ENCODE measurements at places on chromosomes 3 and 15.

DNA sequence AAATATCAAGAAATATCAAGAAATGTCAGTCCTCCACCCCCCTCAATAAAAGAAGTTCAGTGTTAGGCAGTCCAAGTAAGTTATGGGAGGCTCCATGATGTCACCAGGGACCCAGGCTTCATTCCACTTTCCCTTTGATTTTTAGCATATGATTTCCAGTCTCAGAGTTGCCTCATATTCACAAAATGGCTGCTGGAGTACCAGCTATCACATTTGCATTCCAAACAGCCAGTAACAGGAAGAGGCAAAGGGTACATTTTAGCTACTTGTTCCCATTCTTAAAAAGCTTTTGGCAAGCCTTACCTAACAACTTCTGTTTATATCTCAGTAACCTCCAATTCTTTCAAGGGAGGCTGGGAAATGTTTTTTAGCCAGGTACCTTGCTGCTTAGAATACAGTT, 13.4 kb upstream of the KLF13 start:
- peak; percentile 1 for DNase-seq

DNA sequence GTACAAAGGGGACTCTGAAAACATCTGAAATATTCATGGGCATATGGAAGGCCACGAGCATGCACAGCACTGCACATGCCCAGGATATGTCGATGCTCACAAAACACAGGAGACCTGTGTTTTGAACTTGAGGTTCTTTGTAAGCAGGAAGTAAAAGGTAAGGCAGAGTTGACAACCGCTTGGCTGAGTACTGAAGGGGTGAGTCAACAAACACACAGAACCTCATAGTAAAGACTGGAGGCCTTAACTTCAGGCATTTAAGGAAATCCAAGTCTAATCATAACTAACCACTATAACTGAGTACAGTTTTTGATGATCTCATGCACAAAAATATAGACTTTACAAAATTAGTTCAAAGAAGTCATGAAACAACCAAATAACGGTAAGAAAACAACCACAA, 80.6 kb downstream of the MYO9A start:
- no peak for DNase-seq

GRCh38 chr15:66877477-66878271, 175.6 kb downstream of the SMAD6 start:
- DNase-seq: no peak

- DNase-seq: no peak
Measured at GRCh38 chr15:40053079-40053830, 14.3 kb upstream of the SRP14 start.

- DNase-seq: no peak
Measured at GRCh38 chr15:59522988-59523461, 85.0 kb downstream of the FAM81A start.

DNA sequence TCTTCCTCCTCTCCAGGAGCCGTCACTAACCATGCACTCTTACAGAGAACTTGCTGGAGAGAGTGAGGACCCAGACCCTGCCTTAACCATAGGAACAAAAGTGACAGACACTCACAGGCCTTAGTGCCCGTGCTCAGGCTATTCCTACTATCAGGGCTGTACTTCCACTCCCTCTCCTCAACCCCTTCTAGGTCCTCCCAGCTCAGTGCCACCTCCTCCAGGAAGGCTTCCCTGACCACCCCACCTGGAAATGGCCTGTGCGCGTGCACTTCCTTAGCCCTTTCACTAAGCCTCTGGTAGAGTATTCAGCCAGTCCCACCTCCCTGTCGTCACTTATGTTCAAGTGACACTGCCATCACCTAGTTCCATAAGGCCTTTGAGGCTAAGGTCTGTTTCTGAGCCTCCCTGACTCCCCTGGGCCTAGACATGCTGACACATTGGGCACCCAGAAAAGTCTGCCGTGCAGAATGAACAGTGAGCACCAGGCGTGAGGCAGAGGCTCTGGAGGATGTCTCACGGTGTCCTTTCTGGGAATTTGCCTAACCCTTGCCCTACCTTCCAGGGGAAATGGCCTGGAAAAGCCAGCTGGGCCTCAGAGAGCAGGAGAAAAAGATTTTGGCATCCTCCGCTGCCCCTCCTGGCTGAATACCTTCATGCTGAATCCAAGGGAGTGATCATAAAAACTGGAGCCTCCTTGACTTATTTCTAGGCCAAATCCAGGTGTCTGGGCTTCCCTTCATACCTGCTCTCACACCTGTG, 108.6 kb upstream of the SMAD3 start:
- DNase-seq: no peak

DNA sequence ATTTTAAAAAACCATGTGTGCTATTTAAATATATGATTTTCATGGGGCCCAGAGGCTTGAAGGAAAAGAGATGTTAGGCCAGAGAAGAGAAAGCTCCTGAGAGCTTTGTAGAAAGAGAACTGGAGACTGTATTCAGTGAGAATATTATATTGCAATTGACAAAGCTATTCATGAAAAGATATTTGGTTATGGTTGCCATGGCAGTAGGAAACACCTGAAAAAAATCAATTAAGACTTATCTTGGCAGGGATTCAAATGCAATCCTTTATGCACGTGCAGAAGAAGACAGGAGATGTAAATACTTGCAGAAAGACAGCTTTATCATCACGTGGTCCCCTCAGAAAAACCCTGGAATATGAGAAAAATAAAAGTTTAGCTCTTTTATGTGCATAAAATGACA, 636.0 kb upstream of the TBL1XR1 start:
- no peak for DNase-seq

DNA sequence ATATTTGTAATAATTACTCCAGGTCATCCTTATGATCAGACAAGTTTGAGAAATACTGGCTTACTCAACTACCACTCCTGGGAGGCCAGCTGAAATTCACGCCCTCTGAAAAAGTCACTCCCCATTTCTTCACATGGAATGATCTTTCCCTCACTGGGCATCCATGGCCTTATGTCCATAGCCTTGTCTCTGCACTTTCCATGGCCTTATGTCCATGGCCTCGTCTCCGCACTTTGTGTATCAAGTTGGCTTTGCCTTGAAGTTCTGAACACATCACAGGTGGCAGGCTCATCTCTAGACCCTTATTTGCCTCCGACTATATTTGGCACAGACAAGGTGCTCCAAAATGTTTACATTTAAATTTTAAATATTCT, 58.1 kb upstream of the HACD2 start:
- DNase-seq: no peak

DNA sequence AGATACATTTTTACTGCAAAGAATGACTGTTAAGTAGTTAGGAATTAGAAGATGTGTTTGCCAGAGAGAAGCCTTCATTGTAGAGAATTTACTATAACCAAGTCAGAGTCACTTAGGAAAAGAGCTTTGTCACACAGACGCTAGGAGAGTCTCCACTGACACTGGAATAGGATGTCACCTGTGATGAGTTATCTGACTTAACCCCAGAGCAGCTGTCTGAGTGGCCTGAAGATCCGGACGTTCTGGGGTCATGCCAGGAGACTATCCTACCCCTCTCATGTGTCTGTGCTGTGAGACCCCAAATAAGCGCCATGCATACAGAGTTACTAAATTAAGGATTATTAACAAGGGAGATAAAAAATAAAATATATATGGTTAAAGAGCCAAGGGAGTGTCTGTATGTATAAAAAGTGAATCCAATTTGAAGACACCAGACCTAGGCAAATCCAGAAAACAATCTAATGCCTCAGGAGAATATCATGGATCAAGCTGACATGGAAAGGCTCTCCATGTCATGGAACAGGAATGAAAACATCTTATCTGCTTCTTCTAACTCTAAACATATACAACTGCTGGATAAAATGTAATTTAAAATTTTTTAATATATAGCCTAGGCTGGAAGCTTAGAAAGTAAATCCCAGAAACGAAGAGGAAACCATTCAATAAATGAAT, 43.5 kb downstream of the ITGB5 start:
- DNase-seq: no peak

DNA sequence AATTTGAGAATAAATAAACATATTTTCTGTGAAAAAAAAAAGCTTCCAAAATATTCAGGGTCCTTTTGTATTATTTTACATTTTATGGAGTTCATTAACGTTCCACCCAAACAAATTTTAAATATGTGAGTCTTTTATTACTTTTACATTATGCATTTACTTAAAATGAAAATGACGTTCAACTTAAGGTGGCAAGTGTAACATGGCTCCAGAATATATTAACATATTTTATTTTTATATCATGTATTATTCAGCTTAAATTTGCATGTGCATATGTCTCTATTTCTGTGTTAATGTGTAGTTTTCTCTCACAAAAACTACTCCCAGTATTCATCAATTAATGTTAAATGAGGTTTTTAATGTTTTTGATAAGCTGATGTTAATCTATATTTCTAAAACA, 243.6 kb upstream of the CNTN3 start:
- DNase-seq: no peak

- peak; percentile 5 for DNase-seq
Measured at GRCh38 chr3:130658678-130659077, 88.0 kb downstream of the PIK3R4 start.

GRCh38 chr15:88467073-88467934, at the start of the genes MRPL46 and MRPS11:
MRPL46 (minus strand) TSS chr15:88467388; CDS start chr15:88467377, 11 bp downstream.
MRPS11 (plus strand) TSS chr15:88467708; CDS start chr15:88467718, 10 bp downstream.
- DNase-seq: peak; percentile 93

DNA sequence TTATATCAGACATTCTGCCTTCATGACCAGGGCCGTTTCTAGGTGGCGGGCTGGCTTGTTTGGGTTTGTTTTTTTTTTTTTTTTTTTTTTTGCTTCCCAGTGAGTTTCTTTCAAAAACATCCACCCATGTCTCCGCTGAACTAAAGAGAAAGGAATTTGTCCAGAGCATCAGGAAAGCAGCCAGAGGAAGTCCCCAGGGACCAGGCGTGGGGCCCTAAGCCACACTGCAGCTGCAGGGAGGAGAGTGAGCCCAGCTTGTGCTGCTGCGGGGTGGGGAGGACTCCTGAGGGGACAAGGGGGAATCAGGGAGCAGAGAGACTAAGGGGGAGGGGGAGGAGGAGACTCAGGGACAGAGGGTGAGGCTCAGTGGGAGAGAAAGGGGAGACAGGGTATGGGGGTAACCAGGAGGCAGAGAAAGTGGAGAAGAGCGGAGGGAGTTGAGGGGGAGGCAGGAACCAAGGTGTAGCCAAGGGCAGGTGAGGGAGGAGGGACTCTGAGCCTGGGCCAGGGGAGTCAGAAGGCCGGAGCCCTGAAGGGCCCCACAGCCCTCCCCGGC, 49.5 kb downstream of the CYP11A1 start:
- DNase-seq: peak; percentile 67

GRCh38 chr3:32037932-32038267, 56.4 kb downstream of the ZNF860 start:
- DNase-seq: no peak

GRCh38 chr3:30308131-30308530, 298.3 kb upstream of the TGFBR2 start:
- no peak for DNase-seq

DNA sequence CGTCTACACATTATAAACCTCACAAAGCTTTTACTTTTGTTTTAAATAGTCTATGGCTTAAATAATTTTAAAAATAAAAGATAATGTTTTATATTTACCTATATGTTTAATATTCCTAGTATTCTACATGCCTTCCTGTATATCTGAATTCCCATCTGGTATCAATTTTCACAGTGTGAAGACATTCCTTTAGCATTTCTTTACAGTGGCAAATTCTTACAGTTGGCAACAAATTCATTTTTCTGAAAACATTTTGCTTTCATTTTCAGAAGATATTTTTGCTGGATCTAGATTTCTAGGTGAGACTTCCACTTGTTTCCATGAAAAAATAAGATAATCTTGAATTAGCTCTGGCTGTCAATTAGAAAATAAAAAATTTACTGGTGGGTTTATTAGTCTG, 471.4 kb upstream of the NAALADL2 start:
- DNase-seq: no peak

DNA sequence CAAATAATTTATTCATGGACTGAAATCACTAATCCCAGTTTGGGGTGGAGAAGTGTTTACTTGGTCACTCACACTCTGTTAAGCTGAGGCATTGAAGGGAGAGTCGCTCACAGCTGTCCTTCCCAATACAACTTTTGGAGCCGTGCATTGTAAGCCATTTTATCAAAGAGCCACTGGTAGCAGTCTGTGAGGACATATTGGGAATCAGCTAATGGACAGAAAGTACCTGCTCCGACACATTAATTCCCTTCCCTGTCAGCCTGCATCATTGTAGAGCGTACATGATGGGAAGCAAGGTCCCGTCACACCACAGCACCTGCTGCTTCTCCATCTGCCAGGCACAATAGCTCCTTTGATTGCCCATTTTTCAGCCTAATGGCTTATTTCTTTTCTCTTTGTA, 643.2 kb downstream of the SQOR start:
- no peak for DNase-seq

GRCh38 chr15:100029045-100029444, 295.8 kb upstream of the LYSMD4 start:
- DNase-seq: no peak

- no peak for DNase-seq
Measured at GRCh38 chr3:23294770-23295387, 91.8 kb downstream of the UBE2E2 start.

DNA sequence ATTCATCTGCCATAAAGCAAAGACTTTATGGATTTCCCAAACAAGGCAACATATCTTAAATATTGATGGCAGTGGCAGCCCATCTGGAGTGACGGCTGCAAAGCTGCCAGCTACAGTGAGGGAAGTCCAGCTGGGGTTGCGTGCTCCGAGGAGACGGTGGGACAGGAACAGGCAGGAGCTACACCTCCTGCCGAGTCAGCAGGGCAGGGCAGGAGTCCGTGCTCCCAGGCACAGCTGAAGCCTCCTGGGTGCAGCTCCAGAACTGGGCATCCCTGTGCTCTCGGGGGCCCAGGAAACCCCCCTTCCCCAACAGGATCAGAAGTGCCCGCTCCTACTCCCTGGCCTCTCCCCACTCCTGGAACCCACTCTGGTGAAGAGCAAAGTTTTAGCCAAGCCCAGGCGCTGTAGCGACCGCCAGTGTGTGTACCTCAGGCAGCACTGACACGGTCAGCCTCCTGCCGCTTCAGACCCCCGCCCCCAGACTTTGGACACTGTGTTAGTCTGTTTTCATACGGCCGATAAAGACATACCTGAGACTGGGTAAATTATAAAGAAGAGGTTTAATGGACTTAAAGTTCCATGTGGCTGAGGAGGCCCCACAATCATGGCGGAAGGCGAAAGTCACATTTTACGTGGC, 556.4 kb upstream of the CCDC54 start:
- DNase-seq: no peak

DNA sequence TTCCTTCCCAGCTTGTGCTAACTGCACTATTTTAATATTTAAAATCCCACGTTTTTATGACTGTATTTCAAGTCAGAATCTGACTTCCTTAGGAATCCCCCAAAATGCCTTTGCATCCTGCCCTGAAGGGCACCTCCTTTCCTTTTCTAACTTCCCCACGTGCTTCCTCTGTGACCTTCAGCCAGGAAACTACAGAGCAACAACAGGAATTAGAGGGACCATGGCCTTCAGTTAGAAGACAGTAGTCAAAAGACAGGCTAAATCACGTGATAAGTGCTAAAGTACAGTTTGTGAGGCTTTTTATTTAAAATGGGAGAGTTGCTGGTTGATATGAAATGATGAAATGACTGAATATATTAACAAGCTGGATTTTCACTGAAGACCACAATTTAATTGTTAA, 11.8 kb upstream of the ABHD10 start:
- no peak for DNase-seq

DNA sequence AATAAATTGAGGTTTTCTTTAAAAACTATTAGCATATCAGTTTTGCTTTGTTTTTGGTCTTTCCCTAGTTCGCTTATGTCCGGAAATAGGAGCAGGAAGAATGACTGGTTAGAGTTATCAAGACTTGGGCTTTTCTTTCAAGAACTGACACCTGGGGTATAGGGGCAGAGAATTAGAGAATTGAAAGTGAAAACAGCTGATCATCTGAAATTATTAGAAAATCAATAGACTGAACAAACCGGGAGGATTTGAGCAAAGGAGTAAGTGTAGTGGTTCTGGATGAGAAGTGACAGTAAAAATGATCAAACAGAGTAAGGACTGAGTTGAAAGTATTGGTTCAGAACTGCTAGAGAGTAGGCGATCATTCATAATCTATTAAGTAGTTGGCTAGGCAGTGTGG, 6.0 kb downstream of the MINDY2 start:
- no peak for DNase-seq
